ENCODE measurements at places on chromosomes 1 and 21. TPM values are rescaled to one million over a fixed set of nuclear protein-coding genes. Genes with fewer than 3 reads are reported as not detected.

GRCh38 chr1:230864441-230864840 is 3.9 kb downstream of the C1orf198 start:
- DNase-seq = no peak

DNA sequence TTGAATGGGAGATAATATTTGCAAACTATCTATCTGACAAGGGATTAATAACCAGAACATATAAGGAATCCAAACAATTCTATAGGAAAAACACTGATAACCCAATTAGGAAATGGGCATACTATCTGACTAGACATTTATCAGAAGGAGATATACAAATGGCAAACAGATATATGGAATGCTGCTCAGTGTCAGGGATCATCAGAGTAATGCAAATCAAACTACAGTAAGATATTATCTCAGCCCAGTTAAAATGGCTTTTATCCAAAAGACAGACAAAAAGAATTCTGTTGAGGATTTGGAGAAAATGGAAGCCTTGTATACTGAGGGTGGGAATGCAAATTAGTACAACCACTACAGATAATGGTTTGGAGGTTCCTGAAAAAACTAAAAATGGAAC is 758.0 kb upstream of the B3GALT2 start:
- no peak for DNase-seq

GRCh38 chr1:187396929-187397796 is 568.4 kb downstream of the PLA2G4A start:
- no peak for DNase-seq

DNA sequence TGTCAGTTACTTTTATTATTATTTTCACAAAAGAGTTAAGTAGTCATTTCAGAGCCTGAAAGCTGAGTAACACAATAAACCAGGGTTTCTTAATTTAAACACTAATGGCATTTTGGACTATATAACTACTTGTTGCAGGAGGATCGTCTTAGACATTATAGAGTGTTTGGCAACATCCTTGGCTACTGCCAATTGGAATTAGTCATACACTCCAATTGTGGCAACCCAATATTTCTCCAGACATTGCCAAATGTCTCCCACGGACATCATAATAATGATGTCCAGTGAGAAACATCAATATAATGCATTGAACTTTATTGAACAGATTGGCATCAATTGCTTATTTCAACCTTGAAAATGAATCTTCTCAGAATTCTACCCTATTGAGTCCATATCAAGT is 441.9 kb upstream of the ADGRL4 start:
- DNase-seq = no peak

- DNase-seq = no peak
Measured at GRCh38 chr1:178284058-178284457, 190.2 kb downstream of the RASAL2 start.

DNA sequence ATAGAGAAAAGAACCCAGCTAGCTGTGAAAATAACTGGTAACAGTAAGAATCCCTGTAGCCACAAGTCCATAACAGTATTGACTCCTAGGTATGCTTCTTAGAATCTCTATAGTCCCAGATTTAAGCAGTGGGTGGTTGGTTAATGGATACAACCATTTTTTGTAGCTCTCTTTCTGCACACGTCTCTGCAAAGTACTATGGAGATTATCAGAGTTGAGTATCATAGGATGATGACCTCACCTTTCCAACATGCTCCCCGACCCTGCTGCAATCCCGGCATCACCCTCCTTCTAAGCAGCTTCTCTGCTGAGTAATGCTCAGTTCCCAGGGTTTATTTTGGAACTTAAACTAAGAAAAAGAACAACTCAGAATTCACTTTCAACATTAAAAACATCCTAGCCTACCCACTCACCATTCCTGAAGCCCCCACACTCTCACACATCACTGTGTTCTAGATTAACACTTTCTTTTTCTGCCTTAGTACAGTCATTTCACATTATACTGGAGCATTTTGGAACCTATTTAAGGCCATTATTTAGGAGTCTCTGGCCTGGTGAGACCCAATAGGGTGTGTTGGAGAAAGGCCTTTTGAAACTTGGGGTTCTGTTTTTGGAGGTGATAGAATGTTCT is 2.7 kb downstream of the MLLT11 start:
- no peak for DNase-seq

- no peak for DNase-seq
Measured at GRCh38 chr1:111911776-111912515, 77.5 kb downstream of the KCND3 start.

DNA sequence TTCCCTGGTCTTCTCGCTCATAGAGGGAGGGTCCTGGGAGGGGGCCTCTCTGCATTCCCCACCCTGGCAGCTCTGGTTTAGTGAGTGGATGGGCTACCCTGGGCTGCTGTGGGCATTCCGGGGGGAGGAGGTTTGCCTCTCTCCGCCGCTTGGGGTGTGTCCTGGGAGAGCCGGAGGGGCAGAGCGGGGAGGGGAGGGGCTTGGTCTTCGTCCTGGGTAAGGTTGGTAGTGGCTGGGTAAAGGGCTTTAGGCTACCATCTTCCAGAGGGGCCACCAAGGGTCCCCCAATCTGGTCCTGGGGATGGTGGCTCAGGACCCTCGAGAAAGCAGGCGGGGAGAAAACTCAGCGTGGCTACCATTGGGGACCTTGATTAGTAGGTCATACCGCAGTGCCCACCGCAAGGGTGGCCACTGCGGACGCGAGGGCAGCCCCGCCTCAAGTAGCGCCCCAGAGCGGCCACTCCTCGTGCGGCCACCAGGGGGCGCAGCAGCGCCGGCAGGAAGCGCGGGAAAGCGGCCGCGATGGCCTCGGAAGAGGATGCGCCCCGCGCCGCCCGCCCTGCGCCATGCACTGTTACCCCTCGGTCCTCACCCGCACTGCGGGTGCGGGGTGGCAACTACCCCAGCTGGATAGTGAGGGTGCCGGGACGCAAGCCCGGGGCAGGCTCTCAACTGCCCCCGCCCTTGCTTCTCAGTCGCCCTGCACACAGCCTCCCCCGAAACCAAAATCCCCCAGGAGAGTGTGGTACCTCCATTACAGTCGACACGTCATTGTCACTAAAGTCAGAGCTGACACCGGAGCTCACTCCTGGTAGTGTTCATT is 44.1 kb upstream of the SLC25A33 start:
- DNase-seq = peak; percentile 91

KLHDC8A gene
- polyA plus RNA-seq = 1.9 TPM

KCNJ9 gene
- polyA plus RNA-seq = 0.11 TPM

HOOK1 gene
- polyA plus RNA-seq = 2.9 TPM

ARHGEF16 gene
- polyA plus RNA-seq = 25.0 TPM

SLC30A2 gene
- 0.78 TPM for polyA plus RNA-seq

FAM78B gene
- polyA plus RNA-seq = 3.0 TPM

HAX1 gene
- 111 TPM for polyA plus RNA-seq
